ENCODE measurements at places on chromosomes 12 and 14.

GRCh38 chr14:40099316-40099715, 667.1 kb upstream of the FBXO33 start:
- DNase-seq: no peak

GRCh38 chr12:53675701-53676607, at the start of gene ATP5MC2:
Gene ATP5MC2, minus strand, starts transcription at chr12:53676083. Its CDS starts 3,469 bp downstream, at chr12:53672614.
- peak; percentile 100 for DNase-seq

- no peak for DNase-seq
Measured at GRCh38 chr12:9039397-9039977, 50.1 kb downstream of the KLRG1 start.

- no peak for DNase-seq
Measured at GRCh38 chr12:31872831-31873604, 86.2 kb upstream of the RESF1 start.

- peak; percentile 47 for DNase-seq
Measured at GRCh38 chr12:111446631-111447570, 41.2 kb downstream of the SH2B3 start.

Data from endodermal cell (in vitro differentiated cells).